ENCODE measurements at places on chromosomes 11 and 22. TPM values are rescaled to one million over a fixed set of nuclear protein-coding genes. Genes with fewer than 3 reads are reported as not detected.

Gene OR6T1
- total RNA-seq = not detected

Gene MIAT
- 0.78 TPM for total RNA-seq

Gene C22orf31
- total RNA-seq = not detected

Gene BCO2
- 1.5 TPM for total RNA-seq

Gene GP1BB
- total RNA-seq = 2.6 TPM

Gene KCTD17
- total RNA-seq = 19.3 TPM

Gene TYR
- not detected for total RNA-seq

Gene TREH
- total RNA-seq = not detected

Gene NPAT
- total RNA-seq = 22.7 TPM

Gene HMBS
- total RNA-seq = 5.5 TPM

Gene CRYAB
- total RNA-seq = 117 TPM

Gene ZNF408
- 11.2 TPM for total RNA-seq

Gene SCGB1A1
- total RNA-seq = not detected

Gene CBX7
- 11.9 TPM for total RNA-seq

Gene NECTIN1
- total RNA-seq = 4.6 TPM

Gene OR4A16
- not detected for total RNA-seq

Gene TRPC6
- 0.65 TPM for total RNA-seq

Gene SAA4
- total RNA-seq = not detected

Gene TBX10
- total RNA-seq = not detected

Gene SLCO2B1
- not detected for total RNA-seq

Gene KLHDC7B
- total RNA-seq = 0.13 TPM

Data from articular chondrocyte of knee joint (primary cell).